ENCODE measurements at places on chromosomes 13 and 19.
A peak's percentile ranks its signal among the peaks of the same experiment; 100 is the strongest.

GRCh38 chr19:28605501-28606268, 607.3 kb downstream of the UQCRFS1 start:
- DNase-seq: no peak

GRCh38 chr13:74090869-74091605, 43.2 kb downstream of the KLF12 start:
- no peak for DNase-seq

- DNase-seq: no peak
Observed at GRCh38 chr13:52651897-52652195, 790 bp upstream of the SUGT1 start.

- no peak for DNase-seq
Observed at GRCh38 chr13:106352850-106353249, 182.6 kb downstream of the EFNB2 start.

DNA sequence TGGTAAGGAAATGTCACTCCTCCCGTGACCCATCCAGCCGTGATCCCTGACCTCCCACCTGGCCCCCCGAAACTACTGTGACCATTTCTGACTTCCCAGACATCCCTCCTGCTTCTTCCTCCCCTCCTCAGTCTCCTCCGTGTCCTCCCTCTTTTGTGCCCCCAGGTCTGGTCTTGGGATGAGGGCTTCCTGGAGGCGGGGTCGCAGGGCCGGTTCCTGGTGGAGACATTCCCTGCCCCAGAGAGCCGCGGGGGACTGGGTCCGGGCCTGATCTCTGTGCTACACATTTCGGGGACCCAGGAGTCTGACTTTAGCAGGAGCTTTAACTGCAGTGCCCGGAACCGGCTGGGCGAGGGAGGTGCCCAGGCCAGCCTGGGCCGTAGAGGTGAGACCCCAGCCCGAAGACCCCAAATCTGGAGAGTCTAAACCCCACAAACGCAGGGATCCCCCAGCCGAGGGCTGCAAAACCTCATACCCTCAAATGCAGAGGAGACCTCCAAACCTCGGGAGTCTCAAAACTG, 5.0 kb downstream of the KIRREL2 start:
- DNase-seq: no peak

- no peak for DNase-seq
Observed at GRCh38 chr13:22665506-22665905, 515.3 kb upstream of the SGCG start.

DNA sequence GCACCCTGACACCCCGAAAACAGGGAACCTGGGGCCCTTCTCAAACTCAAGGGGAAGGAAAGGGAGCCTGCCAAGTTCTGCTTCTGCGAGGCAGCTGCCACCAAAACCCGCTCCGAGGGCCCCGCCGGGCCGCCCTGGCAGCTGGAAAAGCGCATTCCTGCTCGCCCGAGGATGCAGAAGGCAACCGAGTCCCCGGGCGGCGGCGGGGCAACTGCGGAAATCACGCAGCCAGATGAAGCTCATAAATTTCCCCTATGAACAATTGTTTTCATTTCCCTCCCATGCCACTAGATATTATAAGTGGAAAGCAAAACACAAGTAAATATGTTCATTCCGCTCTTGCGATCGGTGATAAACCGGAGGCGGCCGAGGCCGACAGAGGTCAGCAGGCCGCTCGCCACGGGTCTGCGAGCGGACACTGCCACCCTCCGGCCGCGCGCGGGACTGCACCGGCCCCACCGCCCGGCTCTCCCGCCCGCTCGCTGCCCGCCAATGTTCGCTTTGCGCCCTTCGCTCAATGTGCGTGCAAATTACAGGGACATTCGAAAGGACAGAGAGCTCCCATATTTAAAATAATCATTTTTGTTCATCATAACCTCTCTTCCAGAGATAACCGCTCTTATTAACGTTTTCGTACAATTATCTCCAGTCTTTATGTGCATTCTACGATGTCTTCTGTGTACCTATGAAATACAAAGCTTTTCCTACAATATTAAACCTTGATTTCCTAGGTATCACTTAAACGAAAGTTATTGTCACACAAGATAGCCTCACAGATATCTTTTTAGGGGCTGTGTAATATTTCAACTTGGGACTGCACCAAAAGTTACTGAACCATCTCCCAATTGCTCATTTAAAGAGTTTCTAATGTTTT, 120.8 kb upstream of the ZNF507 start:
- DNase-seq: peak; percentile 74

DNA sequence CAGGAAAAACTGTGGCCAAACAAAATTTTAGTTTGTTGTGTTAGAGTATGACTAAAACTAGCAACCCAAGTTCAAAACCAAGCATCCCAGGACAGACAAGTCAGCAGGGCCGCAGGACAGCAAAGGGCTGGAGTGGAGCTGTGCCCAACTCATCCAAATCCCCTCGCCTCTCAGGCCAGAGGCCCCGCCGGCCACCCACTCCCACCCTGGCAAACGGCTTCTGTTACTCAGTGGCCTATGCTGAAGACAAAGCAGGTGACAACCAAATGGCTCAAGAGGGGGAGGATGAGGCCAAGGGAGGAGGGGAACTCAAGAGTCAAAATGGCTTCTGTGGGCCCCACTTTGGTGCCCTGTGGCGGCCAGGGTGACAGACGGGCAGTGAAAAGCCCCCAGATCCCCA, 69.7 kb downstream of the SLC7A1 start:
- DNase-seq: no peak

DNA sequence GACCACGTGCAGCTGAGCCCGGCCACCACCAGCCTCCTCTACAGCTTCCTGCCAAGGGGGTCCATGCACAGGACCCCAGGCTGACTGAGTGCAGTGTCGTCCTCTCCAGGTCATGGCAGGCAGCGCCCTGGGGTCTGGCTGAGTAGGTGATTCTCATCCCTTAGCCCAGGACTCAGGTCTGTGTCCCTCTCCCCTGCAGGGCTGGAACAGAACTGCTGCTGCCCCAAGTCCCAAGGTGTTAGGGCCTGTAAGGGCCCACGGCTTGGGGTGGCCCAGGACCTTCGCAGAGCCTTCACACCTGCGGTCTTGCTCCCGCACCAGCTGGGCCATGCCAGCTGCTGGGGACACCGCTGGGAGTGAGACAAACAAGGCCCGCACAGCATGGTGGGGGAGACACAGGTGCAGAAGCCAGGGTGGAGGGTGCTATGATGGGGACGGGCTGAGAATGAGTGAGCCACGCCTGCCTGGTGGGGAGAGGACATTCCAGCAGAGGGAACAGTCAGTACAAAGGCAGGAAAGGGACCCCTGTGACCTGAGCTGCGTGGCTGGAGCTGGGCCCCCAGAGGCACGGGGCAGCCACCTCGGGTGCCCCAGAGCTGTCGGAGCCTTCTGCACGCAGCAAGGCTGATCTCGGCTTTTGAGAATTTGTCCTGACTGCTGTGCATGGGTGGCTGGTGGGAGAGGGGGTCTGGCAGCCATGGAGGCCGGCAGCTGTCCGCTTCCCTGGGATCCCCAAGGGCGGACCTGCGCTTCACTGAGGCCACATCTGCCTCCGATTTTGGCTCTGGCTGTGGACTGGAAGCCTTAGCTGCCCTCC, 11.9 kb downstream of the PLEKHF1 start:
- no peak for DNase-seq

DNA sequence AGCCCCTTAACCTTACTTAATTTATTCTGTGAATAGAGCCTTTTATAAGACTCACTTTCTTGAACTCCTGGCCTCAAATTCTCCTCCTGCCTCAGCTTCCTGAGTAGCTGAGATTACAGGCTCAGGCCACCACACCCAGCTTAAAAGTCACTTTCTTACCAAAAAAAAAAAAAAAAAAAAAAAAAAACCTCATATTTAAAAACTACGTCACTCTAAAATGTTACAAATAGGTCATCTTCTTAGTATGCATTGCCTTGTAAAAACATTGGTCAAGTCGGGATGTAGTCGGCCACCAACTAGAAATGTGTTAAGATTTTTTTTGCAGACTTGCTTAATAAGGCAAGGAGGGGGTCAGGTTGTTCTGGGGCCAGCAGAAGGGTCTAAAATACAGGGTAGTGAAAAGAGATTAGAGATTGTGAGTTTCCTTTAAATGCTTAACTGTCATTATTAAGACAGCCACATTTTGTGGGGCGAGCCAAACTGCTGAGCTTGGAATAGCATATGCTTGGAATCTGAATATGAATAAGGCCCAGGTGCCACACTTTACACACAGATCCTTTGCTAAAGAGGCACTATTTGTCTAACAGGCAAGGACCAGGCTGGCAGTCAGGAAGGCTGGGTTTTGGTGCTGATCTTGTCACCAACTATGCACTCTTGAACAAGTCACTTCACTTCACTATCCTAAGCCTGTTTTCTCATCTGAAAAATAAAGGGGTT, 16.5 kb upstream of the IL17D start:
- DNase-seq: no peak

- no peak for DNase-seq
Observed at GRCh38 chr19:3655402-3656072, 28.9 kb upstream of the CACTIN start.

DNA sequence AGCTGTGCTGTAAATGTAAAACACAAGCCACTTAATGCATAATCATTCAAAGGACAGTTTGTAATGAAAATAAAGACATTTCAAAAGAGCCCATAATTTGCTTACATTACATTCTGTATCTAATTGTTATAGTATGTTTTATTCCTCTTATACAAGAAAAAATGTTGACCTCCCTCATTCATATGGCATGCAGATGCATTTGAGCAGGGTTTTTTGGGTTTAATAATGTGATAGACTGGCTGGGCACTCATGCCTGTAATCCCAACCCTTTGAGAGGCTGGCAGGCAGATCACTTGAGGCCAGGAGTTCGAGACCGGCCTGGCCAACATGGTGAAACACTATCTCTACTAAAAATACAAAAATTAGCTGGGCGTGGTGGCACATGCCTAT, 11.6 kb upstream of the ARL11 start:
- DNase-seq: no peak

DNA sequence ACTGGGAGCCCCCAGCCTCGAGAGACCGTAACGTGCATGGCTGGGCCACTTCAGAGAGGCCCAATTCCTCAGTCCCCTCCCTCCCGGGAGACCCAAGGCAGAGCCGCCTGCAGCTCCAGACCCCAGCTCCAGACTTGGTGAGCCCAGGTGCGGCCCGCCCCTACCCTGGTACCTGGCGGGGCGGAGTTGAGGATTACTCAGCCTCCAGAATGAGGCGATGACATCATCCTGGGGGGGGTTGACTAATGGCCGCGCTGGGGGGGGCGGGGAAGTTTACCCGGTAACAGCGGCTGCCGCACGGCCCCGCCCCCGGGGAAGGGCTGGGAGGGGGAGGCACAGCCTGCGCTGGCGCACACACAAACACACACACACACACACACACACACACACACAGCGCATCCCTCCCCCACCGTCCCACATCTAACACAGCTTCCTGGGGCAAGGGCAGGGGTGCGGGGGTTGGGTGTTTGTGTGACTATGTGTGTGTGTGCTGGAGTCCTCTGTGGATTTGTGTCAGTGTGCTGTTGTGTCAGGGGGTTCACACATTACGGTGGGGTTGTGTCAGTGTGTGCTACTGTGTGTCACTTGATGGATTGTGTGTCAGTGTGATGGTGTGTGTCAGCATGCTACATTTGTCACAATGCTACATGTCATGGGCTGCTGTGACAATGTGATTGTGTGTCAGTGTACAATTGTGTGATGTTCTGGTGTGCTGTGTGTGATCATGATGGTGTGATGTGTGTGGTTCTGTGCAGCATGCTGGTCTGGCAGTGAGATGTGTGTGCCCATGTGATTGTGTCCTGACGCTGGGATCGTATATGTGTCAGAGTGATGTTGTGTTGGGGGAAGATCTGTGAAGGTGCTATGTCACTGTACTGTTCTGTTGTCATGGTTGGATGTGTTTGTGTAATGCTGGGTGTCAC, 10.3 kb upstream of the BBC3 start:
- DNase-seq: peak; percentile 72
